ENCODE measurements at places on chromosomes 11 and 22.

GRCh38 chr11:18540207-18541009 is 13.7 kb upstream of the TSG101 start:
- no peak for DNase-seq

DNA sequence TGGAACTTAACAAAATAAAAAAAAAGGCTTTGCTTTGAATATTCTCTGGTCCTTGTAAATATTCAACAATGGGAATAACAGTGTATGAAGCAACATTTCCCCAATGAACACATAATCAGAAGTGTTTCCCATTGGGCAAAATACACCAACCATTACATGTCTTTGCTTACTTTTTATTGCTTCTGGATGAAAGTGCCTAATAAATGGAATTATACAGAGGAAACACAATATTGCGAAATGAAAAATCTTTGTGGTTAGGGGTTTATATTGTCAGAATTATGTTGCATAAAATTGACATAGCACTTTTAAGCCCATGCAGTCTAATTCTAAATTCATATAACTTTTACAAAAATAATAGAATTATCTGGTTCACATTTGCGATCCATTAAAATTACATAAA is 386.4 kb downstream of the DCDC1 start:
- no peak for DNase-seq

GRCh38 chr11:128484172-128484571 is 103.2 kb downstream of the ETS1 start:
- DNase-seq: no peak

GRCh38 chr22:20436307-20436767 is 1.3 kb downstream of the SCARF2 start:
- DNase-seq: no peak

DNA sequence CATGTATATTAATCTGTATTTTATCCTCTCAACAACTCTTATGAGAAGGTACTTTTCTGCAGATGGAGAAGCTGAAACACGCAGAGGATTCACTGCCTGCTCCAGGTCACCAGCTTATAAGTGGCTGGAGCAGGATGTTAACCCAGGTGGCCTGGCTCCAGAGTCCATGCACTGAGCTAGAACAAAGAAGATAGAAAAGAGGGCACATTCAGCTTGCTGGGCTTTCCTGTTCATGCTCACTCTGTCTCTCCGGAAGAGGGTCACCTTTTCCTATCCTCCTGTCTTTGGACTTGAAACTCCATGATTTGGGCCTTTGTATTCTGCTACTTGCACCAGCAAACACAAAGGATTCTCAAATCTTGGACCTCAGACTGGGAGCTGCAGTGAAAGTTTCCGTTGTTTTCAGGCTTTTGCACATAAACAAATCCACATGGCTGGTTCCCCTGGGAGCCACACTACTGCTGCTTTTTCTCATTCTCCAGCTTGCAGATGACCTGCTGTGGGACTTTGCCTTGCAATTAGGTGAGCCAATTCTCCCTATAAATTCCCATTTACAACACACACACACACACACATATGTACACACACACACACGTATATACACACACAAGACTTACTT is 117.3 kb upstream of the GRK3 start:
- DNase-seq: no peak

DNA sequence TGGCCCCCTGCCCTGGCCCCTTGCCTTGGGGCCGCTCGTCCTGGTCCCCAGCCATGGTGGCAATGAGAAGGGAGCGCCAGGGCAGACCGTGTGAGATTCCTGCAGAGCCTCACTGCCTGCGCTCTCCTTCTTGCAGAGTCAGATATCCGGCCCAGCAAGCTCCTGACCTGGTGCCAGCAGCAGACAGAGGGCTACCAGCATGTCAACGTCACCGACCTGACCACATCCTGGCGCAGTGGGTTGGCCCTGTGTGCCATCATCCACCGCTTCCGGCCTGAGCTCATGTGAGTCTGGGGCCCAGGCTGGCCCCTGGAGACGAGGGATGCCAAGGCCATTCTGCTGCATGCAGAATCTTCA is 114.1 kb downstream of the MICAL2 start:
- DNase-seq: peak; percentile 88

DNA sequence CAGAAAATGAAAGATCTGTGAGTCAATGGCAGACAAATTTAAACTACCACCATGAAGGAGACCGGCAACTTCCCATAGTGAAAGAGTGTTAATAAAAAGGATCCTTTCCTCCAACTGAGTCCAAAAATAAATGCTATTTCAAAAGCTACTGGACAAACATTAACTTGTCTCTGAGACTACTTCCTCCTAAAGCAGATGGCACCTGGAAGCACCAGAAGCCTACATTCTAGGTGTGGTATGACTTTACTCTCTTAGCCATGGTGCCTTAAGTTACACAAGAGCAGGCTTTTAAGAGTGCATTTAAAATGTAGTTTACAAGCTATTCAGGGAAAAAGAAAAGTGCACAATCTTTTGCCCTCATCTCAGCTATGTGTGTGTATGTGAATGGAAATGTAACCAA is 2.5 kb downstream of the ARHGAP32 start:
- no peak for DNase-seq

GRCh38 chr11:112216561-112217105 is 9.6 kb upstream of the PTS start:
- DNase-seq: no peak

All from effector memory CD8-positive, alpha-beta T cell (primary cell).